ENCODE measurements at places on chromosomes 11 and 22. TPM values are rescaled to one million over a fixed set of nuclear protein-coding genes. Genes with fewer than 3 reads are reported as not detected.

GRCh38 chr11:116928102-116928777, 90.8 kb upstream of the APOA1 start:
- no peak for DNase-seq

- DNase-seq, result no peak
Measured at GRCh38 chr11:7851391-7851790, 54.6 kb upstream of the OR5P2 start.

DNA sequence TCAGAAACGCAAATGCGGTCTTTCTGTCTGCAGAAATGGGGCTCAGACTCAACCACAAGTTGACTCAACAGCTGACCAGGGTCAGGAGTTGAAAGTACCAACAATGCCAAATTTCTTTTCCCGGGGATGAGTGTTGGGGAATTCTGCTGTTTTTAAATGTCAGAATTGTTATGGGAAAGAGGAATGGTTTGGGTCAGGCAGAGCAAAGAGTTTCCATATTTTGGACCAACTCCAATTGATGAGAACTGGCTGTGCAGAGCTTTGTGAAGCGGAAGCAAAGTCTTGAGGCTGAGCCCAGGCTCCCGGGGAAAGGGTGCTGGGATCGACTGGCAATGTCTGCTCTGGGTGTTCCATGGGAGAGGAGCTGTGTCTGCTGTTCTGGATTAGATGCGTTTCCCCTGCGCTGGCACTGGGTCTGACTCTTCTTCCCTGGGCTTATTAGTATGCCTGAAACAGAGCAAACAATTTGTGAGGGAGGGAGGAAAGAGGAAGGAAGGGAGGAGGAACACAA, 36.2 kb downstream of the TXN2 start:
- no peak for DNase-seq

DNA sequence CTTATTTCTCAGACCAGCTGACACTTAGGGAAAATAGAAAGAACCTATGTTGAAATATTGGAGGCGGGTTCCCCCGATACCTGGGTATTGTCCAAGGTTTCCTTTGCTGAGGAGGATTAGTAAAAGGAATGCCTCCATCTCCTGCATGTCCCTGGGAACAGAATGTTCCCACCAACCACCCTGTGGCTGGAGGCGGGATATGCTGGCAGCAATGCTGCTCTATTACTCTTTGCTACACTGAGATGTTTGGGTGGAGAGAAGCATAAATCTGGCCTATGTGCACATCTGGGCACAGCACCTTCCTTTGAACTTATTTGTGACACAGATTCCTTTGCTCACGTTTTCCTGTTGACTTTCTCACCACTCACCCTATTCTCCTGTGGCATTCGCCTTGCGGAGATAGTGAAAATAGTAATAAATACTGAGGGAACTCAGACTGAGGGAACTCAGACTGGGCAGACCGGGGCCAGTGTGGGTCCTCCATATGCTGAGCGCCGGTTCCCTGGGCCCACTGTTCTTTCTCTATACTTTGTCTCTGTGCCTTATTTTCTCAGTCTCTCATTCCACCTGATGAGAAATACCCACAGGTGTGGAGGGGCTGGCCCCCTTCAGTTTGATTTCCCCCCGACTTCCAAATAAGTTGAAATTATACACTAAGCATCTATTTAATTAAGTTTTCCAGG, 32.1 kb downstream of the IGLL1 start:
- no peak for DNase-seq

GRCh38 chr22:48397531-48398180, 1430.0 kb downstream of the BRD1 start:
- no peak for DNase-seq

DNA sequence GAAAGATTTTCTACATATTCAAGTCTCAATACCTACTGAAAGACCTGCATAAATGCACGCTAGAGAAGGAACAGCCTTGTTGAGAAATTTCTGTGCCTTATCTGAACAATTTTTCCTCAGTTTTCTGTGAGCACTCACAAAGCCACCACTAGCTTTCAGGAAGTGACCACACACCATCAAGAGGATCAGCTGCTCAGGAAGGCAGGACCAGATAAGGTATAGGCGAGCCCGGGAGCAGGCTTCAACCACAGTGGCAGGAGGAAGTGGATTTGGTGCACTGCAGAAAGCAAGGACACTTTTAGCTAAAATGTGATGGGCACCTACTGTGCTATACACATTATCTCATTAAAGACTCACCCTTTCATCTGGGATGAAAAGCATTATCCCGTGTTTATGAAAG, 220.8 kb downstream of the RAB38 start:
- no peak for DNase-seq

DNA sequence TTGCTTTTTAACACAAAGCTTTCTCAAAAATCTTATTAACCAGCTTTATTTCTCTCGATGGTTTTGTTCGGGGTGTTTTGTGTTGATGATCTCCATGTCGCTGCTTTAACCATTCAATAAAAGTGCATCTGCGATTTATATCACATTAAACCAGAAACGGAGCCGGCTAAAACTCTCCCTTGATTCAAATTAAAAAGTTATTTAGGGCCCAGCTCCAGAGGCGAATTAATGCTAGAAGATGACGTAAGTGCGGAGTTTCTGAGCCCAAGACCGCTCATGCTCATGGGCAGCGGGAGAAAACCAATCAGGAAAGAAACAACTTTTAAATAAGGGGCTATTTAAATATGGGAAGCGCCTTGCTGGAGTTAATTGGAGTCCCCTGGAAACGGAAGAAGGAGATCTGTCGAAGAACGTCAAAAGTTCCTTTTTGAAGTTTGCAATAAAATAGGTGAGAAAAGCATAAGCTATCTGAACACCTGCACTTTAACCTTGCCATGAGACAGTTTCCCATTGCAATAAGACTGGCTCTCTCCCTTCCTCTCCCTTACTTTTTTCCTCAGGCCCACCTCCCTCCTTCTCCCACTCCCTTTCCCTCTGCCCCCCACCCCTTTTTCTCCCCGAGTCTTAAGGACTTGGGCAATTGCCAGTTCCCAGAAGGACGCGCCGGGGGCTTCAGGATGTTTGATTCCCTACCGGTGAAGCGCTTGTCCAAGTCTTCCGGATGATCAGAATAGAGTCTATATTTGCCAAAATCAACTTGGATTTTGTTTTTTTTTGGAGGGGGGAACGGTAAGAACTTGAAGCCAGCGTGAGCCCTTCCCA, 1.9 kb upstream of the DBX1 start:
- peak; percentile 54 for DNase-seq

DNA sequence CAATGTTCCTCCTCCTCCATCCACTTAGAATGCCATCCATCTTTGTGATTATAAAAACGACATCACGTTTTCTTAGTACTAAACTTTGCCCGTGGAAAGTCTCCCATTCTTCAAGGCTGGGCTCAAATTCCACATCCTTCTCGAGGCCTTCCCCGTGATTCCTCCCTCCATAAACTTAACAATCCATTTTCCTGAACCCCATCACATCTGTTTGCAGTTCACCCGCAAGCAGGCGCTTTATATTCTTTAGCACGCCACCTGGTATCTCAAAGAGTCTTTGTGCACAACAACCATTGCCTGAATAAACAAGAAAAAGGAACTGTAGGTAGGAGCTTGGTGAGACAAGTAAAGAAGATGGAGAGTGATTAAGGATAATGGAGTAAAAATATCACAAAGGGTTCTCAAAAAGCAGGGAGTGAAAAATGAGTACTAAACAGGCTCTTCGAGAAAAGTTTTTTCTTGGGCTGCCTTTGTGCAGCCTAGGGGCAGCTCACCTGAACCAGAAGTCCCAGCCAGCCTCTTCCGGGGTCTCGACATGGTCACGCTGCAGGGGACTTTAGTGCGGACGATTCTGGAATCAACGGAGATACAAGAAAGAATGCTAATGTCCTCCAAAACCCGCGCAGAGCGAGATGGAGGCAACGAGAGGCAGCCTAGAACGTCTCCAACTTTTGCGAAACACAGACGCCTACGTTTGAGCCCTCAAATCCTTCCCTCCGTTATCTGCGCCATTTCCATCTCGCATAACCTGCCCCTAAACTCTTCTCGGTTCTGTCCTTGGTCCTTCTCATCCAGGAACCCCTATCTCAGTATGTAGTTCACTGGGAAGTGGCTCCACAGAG, 585 bp downstream of the THYN1 start:
- peak; percentile 63 for DNase-seq

DNA sequence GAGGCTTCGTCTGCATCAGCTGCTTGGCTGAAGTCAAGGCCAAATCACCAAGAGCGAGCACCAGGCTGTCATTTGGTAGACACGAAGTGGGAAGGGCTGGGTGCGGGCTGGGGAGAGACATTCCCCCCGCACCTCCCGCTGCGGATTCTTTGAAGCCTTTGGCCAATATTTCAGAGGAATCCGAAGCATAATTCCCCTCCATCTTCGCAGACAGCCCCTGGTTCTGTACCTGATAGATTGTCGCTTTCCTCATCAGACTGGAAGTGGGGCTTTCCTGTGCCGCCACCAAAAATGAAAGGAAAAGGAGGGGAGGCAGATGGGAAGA, 15.3 kb downstream of the BLID start:
- DNase-seq, result peak; percentile 19

The MPEG1 gene
- not detected for total RNA-seq

GRCh38 chr11:40597546-40598113, 861.8 kb downstream of the LRRC4C start:
- DNase-seq, result no peak

The RAB36 gene
- 2.1 TPM for total RNA-seq

The BRMS1 gene
- 34.6 TPM for total RNA-seq

The NEFH gene
- 0.31 TPM for total RNA-seq

The JOSD1 gene
- total RNA-seq, result 32.4 TPM

The TMA7B gene
- not detected for total RNA-seq

The CD248 gene
- 0.62 TPM for total RNA-seq

- DNase-seq, result no peak
Measured at GRCh38 chr22:29762263-29762662, 4.5 kb downstream of the ZMAT5 start.

DNA sequence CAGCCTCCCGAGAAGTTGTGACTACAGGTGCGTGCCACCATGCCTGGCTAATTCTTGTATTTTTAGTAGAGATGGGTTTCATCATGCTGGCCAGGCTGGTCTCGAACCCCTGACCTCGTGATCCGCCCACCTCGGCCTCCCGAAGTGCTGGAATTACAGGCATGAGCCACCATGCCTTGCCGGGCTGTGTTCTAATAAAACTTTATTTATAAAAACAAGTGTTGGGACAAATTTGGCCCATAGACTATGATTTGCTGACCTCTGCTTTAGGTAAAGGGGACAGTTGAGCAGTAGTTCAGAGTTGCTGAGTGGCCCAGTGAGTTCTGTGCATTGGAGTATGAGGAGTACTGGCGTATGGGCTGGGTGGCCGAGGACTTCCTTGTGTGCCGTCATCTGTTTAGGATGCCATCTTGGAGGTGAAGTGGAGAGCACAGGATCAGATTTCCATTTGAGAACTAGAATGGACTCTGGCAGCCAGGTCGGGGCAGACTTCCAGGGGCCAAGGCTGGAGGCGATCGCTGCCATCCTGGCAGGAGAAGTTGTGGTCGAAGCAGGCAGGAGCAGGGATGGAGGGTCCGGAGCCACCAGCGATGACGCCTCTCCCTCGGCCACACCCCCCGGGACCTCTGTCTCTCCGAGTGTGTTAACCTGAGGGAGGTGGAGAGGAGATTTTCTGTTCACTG, 43.8 kb downstream of the FBLN1 start:
- no peak for DNase-seq

GRCh38 chr11:134066943-134067885, 1.7 kb upstream of the JAM3 start:
- DNase-seq, result no peak

- no peak for DNase-seq
Measured at GRCh38 chr22:48959496-48959895, 868.2 kb downstream of the BRD1 start.

DNA sequence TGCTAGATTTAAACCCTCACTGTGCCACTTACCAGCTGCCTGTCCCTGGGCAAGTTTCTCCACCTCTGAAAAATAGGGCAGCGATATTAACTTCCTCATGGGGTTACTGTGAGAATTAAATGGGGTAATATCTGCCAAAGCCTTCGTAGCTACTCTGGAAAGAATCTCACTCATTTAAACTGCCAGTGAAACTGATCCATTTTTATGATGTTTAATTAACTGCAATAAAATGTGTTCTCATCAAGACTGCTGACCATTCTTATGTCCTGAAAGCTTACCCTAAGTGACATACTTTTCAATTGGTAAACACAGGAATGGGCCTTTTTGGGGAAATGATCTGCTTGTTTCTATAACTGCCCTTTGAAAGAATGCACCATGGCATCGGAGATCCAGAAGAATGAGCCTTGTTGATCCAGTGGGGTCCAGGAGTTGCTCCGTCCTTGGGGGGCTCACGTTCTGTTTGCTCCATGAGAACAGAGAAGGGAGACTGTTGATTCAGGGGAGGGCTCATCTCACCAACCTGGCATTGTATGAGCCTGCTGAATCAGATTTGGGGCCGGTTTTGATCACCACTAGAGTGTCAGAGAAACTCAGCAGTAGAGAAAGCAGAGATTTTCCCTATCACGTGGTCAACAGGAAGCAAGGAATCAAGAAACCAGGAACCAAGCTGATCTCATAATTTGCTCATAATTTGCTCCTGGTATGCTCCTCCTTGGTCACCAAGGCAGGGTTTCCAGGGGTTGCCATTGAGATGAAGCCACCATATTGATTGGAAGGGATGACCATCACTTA, 7.0 kb upstream of the CCDC86 start:
- DNase-seq, result no peak

- DNase-seq, result no peak
Measured at GRCh38 chr22:43008921-43009320, 6.0 kb downstream of the PACSIN2 start.

DNA sequence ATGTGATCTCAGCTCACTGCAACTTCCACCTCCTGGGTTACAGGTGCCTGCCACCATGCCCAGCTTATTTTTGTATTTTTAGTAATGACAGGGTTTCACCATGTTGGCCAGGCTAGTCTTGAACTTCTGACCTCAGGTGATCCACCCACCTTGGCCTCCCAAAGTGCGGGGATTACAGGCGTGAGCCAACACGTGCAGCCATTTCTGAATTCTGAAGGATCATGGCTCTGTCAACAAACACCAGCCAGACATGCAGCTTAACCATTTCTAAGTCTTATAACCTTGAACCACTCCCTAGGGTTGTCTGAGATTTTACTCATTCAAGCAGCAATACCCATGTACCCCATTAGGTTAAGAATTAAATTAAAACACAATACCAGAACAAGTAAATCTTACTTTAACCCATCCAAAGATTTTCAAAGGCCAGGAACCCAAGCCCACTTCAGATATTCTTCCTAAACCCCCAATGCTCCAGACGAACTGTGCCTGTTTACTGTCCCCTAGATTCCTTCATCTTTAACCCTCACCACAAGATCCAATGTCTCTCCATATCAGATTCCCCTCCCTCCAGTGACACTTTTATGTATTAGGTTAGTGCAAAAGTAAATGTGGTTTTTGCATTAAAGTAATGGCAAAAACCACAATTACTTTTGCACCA, 4.0 kb downstream of the RPS13 start:
- DNase-seq, result no peak

GRCh38 chr11:2990617-2991451, 1.3 kb downstream of the NAP1L4 start:
- DNase-seq, result peak; percentile 30

DNA sequence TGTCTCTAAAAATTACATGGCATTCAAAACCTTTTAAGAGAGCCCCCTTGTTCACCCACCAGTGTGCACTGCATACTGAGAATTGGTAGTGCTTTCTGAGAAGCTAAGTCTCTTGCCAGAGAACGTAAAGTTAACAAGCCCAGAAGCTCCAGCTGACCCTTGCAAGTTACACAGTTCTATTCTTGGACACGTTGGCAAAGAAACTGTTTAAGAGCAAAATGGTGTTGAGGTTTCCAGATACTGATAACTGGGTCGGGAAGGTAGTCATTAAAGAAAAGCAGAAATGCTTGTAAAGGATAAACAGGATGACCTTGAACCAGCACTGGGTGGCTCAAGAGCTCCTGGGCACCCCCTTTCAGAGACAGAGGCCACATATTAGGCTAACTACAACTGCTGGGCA, 284.8 kb downstream of the CADM1 start:
- no peak for DNase-seq

Data from neural progenitor cell (in vitro differentiated cells).